ENCODE measurements at places on chromosomes 2 and 18.

- DNase-seq = no peak
Observed at GRCh38 chr2:218880859-218881594, 375 bp downstream of the WNT10A start.

DNA sequence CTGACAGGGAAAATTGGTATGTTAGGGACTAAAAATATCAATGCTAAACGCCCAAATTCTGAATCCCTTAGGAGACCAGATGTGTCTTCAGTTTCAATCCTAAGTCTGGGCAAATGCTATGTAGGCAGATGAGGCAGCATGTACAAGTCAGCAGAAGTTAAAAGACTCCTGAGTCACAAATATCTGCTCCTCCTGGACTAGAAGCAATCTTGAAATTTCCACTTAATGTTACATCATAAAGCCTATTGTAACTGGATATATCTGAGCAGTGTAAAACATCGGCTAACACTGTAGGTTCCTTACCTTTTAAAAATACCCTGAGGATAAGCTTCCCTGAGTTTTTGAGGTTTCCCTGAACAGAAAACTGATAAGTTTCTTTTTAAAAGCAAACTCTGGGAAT, 1087.6 kb upstream of the PIK3C3 start:
- no peak for DNase-seq

DNA sequence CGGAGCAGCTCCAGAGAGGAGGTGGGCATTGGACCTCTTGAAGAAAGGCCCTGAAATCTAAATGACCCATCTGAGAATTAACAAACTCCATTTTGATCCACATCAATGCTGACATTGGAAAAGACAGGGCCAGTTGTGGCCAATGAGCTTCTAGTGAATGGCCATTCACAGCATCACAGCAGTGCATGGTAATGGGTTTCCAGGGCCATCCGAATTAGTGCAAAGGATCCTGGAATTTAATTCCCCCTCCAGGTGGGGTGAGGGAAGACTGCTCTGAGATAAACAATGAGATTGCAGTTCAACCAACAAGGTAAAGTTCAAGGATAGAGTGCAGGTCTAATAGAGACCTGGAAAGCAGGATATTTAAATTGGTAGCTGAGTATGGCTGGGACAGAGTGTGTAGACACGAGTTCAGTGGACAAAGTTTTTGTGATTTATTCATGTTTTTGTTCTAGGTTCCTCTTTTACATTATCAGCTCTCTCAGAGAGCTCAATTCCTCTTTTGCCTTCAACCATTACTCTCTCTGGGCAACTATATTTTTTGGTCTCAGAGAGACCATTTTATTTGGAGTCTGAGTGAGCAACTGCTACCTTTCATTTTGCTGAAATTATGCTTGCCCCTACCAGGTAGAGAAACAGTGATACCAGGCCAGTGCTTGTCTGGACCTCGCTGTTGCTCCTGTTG, 5.0 kb downstream of the TACR1 start:
- DNase-seq = no peak

DNA sequence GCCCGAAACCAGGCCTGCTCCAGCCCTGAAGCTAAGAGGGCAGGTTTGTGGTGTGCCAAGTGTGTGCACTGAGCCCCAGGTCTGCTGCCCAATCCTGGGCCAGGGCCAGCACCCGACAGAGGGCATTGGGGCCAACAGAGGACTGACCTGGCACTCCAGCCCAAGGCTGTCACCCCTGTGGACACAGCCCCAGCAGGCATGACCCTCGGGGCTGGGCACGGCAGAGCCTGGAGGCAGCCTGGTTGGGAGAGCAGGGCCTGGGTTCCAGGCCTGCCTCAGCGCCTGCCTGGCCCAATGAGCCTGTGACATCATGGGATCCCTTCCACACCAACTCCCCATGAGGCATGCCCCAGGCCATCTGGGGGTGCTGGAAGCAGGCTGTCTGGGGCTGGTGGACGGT, 10.8 kb upstream of the SNED1 start:
- DNase-seq = no peak

DNA sequence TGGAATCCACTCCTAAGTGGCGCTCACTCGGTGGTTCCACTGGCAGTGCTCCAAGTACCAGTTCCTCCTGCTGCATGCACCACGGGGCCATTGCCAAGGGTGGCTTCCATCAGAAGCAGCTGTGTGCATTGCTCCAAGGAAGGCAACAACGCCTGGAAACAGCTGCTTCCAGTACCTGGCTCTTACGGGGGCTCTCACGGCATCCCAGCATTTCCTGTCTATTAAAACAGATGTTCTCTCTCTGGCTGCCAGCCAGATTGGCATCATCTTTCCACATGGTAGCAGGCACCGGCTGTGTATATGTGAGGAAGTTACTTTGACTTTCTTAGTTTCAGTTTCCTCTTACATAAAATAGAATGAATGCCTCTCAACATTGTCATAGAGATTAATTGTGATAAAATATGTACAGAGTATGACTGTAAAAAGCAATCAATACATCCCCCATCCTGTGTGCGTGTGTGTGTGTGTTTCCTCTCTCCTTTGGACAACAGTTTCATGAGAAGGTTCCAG, 84.9 kb downstream of the CMPK2 start:
- DNase-seq = no peak

- DNase-seq = no peak
Observed at GRCh38 chr2:181910028-181910831, 18.7 kb downstream of the ITPRID2 start.

DNA sequence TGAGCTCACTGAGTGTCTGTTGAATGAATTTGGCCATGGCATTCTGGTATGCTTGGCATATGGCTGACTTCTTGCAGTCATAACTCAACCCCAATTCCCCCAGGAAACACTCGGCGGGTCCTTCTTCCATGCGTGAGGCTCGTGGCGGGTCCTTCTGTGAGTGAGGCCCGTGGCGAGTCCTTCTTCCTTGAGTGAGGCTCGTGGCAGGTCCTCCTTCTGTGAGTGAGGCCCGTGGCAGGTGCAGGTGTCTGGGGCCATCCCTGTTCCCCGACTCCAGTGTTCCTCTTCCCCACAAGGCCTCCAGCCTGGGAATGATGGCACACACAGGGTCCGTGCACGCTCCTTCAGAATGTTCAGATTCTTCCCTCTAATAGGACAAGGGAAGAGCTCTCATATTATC, 169.0 kb downstream of the EIPR1 start:
- no peak for DNase-seq

DNA sequence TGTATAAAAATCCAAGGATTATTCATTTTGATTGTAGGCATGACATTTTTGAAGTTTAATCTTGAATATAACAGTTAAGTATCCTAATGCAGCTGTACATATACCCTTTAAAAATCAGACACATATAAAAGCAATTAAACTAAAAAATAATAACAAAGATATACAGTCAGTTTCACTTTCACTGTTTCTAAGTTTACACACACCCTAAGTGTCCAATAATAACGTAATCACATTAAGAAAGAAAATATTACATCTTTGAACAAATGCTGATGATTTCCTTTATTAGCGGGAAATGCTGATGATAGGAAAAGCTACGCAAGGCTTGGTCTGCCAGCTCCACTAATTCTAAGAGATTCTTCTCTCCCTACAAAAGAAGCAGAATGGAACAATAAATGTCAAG, 38.8 kb downstream of the RTTN start:
- DNase-seq = no peak

DNA sequence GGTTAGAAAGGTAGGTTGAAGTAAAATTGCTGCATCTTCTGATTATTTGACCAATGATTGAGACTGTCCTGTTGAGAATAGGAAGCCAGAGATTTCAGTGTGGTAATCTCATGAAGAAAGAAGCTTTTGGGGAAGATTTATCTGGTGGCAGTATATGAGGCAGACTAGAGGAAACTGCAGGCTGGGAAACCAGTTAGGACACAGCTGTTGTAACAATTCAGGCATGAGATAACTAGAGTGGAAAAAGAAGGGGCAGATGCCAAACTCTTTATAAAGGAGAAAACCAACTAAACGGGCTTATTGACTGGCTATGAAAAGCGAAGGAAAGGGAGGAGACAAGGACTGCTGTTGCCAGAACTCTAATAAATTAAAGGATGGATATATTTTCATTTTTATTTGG, 155.6 kb downstream of the TTC27 start:
- DNase-seq = no peak

- DNase-seq = no peak
Observed at GRCh38 chr2:1518331-1518803, 105.1 kb downstream of the TPO start.

DNA sequence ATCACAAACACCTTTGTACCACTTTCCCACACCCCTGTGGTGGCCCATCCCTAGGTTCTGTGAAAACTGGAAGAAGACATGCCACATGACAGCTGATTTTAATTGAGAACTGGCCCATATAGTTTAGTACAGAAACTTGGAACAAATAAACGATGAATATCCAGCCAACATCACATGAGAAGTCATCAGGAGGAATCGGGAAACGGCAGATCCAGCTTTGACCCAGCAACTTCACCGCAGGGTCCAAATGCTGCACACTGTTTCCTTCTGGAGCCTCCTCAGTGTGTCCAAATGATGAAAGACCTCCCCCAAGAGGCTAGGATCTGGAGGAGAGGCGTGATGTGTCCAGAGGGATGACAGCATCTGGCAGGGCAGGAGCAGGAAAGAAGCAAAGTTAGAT, 75.5 kb downstream of the COPS8 start:
- DNase-seq = no peak

DNA sequence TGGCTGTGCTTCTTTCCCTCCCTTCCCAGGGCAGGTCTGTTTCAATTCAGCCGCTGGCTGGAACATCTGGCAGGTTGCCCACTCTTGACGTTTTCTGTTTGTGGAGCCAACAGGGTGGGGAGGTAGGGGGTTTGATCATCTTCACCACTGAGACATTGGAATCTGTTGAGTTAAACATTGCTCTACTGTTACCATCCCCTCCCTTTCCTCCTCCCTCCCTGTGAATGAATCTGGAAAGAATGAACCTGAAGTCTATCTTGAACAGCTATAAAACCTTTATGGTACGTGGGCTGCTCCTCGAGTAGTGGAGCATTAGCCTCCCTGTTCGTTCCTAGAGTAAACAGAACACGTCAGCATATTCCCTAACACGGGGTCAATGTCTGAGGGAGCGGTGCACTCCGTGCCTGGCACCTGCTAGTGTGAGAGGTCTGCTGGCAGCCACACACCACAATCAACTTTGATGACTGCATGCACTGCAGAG, 249.9 kb upstream of the RBBP8 start:
- no peak for DNase-seq

GRCh38 chr2:185373229-185373628, 365.4 kb upstream of the FSIP2 start:
- DNase-seq = no peak

DNA sequence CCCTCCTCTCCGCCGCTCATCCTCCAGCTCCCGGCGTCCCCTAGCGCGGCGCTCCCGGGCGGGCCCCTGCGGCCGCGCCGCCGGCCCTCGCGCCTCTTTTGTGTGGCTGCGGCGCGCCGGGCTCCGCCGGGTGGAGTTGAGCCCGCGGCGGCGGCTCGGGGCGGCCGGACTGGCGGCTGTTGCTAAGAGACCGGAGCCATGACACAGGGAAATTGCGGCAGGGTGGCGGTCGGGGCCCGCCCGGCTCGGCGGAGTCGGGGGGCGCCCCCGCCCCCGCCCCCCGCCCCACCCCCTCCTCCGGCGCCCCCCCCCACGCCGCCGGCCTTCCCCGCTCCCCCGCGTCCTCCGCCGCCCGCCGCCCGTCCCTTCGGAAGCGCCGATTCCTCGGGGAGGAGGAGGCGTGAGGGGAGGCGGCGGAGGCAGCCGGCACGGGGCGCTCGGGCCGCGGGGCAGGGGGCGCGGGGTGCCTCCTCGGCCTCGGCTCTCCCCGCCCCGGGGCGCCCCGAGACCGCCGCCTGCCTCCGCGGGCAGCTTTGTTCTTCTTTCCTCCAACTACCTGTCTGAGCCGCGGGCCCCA, at the start of gene TMEM200C:
Gene TMEM200C, minus strand, starts transcription at position 224 of the 577 bp plus-strand sequence. CDS start 3,459 bp downstream, outside the sequence.
- DNase-seq = no peak

DNA sequence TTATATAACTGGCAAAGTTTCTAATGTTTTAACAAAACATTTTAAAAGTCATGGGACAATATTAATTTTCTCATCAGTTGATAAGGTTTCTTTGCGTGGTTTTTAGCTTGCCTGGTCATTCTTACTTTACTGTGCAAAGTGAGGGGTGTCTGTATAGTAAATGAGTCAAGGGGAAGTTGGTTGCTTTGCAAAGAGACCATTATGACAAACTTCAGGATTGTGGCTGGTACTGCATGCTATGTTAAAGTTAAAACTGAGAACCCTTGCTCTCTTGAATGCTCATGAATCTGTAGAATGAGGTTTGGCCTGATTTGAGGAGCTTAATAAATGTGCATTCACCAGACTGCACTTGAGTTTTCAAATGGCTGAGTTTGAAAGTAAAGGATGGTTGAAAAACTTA, 47.0 kb downstream of the COL4A4 start:
- no peak for DNase-seq

GRCh38 chr2:233938676-233939370, 21.6 kb downstream of the TRPM8 start:
- DNase-seq = no peak

GRCh38 chr2:168811696-168812095, 9.3 kb downstream of the NOSTRIN start:
- DNase-seq = no peak

DNA sequence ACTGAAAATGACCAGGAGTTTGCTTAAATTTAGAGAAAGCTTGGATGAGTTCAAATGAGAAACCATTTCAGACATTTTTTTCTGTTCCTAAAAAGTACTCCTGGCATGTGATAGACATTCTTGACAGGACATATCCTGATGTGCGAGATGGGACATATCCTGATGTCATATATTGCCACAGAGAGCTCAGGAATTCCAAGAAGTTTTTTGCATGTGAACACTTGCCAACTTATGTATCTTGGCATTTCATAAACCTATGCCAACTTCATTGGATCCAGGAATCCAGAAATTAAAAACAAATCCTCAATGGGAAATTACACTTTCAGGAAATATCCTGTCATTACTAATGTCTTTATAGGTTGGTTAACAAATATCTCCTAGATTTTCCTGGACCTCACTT, 2.9 kb upstream of the SERPINB3 start:
- no peak for DNase-seq

- DNase-seq = no peak
Observed at GRCh38 chr2:56209701-56210100, 25.9 kb downstream of the CCDC85A start.

GRCh38 chr2:105827351-105828096, 82.8 kb downstream of the NCK2 start:
- DNase-seq = no peak

- DNase-seq = no peak
Observed at GRCh38 chr2:60007671-60008070, 545.8 kb downstream of the BCL11A start.

Data from T-helper 2 cell treated with Interferon-gamma antibody and Interleukin-4, amounts not matched to agents 5 μg/mL and 100 μg/mL, for 36 hours (primary cell).